Activated naive CD4-positive, alpha-beta T cell treated with anti-CD3 and anti-CD28 coated beads, Interleukin-2, amount 10 ng/mL, durations not matched to agents 7 days and 5 days (primary cell): ENCODE measurements at places on chromosomes 7 and 10.

DNA sequence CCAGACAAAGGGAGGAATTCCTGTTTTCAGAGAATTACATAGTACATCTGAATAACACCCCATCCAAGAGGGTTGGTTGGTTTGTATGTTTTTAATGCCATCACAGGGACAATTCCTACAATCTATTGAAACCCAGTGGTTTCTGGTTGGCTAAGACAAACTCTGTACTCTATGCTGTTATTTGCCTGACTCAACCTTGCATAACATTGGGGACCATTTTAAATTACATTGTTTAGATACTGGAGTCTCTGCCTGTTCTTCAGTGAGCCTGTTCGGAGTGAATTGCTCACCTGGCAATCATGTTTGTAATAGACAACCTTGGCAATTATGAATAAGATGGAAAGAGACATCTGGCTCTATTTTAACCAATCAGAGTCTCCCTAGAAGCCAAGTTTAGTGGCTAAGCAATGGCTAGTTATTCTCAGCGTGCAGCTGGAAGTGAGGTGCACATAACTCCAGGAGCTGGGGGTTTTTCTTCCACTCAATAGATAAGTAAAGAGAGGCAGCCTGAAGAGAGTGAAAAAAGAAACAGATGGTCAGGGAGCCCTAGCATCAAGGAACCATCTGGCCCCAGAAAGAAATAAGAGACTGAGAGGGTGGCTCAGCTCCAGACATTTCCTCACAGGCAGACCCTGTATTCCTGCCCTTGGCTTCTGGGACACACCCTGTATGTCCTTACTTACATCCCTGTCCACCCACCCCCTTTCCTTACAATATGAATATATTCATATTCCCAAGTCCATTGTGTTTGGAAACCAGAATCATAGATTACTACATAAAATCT is 21.2 kb upstream of the SLC35G1 start:
- H3K27ac ChIP-seq = no peak overlapping the region
- H3K36me3 ChIP-seq = no peaks in the 10 kb centered on the region
- H3K27me3 ChIP-seq = peaks cover 11% of the 10 kb centered on the region
- DNase-seq = no peak
- no peak overlapping the region for H3K4me3 ChIP-seq

DNA sequence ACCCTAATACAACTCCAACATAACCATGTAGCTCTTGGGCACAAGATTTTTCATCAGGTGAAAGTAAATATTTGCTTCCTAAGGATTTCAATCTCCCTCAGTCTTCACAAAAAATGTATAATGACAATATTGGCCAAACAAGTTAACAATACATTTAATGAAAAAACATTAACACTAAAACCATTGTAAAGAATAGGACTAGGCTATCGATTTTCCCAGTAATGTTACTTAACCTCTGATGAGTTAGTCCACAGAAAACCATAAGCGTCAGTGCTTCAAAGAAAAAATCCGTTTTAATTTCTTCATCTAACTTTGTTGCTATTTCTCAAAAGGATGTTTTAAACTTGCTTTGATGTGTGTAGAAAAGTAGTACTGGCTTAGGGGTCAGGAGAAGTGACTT is 1.2 kb downstream of the ZNF33B start:
- H3K27me3 ChIP-seq = no peaks in the 10 kb centered on the region
- H3K36me3 ChIP-seq = peaks cover 40% of the 10 kb centered on the region
- H3K4me1 ChIP-seq = peaks cover 50% of the 10 kb centered on the region
- DNase-seq = no peak

DNA sequence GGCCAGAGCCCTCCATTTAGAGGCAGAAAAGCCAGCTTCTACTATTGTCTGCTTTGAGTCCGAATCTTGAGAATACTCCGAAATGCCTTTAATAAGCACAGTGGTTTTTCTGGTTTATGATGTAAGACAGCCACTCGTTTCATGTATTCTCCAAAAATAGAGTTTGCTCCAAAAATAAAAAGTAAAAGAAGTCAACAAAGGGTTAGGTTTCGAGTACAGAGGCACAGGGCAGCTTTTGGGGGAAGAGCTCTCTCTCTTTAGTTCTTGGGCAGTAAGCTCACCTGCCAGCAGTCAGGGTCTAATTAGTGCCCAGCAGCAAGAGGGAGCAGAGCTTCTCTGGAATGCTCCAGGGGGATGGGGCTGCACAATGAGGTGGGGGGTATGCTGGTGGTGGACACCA is 20.2 kb downstream of the CREB3L2 start:
- H3K36me3 ChIP-seq = peaks cover 19% of the 10 kb centered on the region
- no peaks in the 10 kb centered on the region for H3K27me3 ChIP-seq
- no peak overlapping the region for H3K4me3 ChIP-seq
- DNase-seq = no peak
- no peaks in the 10 kb centered on the region for H3K4me1 ChIP-seq
- H3K27ac ChIP-seq = no peak overlapping the region

DNA sequence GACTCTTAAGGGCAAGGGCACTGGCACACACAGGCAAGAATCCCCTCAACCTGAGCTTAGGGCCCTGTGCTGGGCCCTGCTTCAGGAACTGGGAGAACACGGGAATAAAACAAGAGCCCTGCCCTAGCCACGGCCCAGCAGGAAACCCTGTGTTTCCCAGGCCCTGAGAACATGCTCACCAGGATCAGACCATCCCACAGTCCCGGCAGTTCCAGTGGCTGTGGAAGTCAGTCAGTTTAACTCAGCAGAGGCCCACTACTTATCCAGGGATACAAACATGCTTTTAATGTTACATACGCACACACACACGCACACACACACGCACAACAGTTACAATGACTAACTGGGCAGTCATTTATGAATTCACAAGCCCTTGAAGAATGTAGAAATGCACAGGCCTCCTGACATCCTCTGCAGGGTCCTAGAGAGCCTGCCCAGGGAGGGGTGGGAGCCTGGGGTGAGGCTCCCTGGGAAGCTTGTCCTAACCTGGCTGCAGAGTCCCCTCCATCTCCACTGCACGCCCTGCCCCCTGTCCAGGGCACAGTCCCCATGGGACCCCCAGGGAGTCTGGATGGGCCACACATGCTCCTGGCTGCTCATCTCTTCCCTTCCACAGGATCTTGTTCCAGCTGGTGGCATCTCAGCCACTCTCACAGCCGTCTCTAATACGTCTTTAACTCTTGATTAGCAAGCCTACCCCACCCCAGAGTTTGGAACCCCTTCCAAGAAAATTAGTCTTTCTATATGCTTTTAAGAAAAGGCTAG is 97.6 kb downstream of the TCERG1L start:
- H3K36me3 ChIP-seq = no peaks in the 10 kb centered on the region
- no peaks in the 10 kb centered on the region for H3K4me1 ChIP-seq
- DNase-seq = peak; percentile 8
- no peaks in the 10 kb centered on the region for H3K27me3 ChIP-seq

- peaks cover 30% of the 10 kb centered on the region for H3K27me3 ChIP-seq
- no peak for DNase-seq
- H3K27ac ChIP-seq = no peak overlapping the region
- H3K4me1 ChIP-seq = no peaks in the 10 kb centered on the region
- H3K36me3 ChIP-seq = no peaks in the 10 kb centered on the region
Observed at GRCh38 chr10:48681740-48682139, 2.9 kb upstream of the WDFY4 start.

GRCh38 chr7:48114115-48114514 is 25.1 kb downstream of the UPP1 start:
- DNase-seq = no peak
- H3K27ac ChIP-seq = no peak overlapping the region
- H3K36me3 ChIP-seq = peaks cover 11% of the 10 kb centered on the region
- H3K4me3 ChIP-seq = no peak overlapping the region

- H3K36me3 ChIP-seq = no peaks in the 10 kb centered on the region
- no peak overlapping the region for H3K4me3 ChIP-seq
- H3K27me3 ChIP-seq = no peaks in the 10 kb centered on the region
- no peaks in the 10 kb centered on the region for H3K4me1 ChIP-seq
- no peak overlapping the region for H3K27ac ChIP-seq
Observed at GRCh38 chr7:16594061-16594460, 51.5 kb downstream of the ANKMY2 start.

GRCh38 chr10:266974-267425 is 131.7 kb downstream of the ZMYND11 start:
- H3K4me3 ChIP-seq = no peak overlapping the region
- no peak overlapping the region for H3K27ac ChIP-seq
- no peaks in the 10 kb centered on the region for H3K4me1 ChIP-seq
- DNase-seq = no peak

GRCh38 chr10:89837165-89838043 is 136.0 kb downstream of the KIF20B start:
- H3K36me3 ChIP-seq = no peaks in the 10 kb centered on the region
- H3K27ac ChIP-seq = peak overlapping the region; percentile 58
- peak; percentile 55 for DNase-seq
- peak overlapping the region; percentile 71 for H3K4me3 ChIP-seq
- H3K27me3 ChIP-seq = peaks cover 34% of the 10 kb centered on the region

- no peak for DNase-seq
- no peaks in the 10 kb centered on the region for H3K36me3 ChIP-seq
- H3K4me1 ChIP-seq = no peaks in the 10 kb centered on the region
- no peak overlapping the region for H3K4me3 ChIP-seq
- no peak overlapping the region for H3K27ac ChIP-seq
- no peaks in the 10 kb centered on the region for H3K27me3 ChIP-seq
Observed at GRCh38 chr7:122013630-122014029, 130.4 kb downstream of the AASS start.

DNA sequence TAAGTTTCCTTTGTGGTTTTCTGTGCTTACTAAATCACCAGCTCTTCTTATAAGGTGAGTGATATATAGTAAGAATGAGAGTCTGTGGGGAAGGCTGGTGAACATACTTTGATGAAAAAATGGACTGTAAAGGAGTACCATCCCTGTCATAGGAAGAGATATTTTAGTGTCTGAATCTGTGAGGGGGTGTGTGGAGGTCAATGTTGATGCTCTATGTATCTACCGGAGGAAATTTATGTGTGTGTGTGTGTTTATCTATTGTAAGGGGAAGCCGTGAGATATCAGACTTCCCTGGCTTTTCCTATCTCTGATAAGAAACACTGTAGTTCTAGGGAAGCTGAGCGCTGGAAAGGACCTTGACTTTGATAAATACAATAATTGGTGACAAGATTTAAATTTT is 179.0 kb downstream of the PCDH15 start:
- no peaks in the 10 kb centered on the region for H3K27me3 ChIP-seq
- H3K4me1 ChIP-seq = no peaks in the 10 kb centered on the region
- H3K27ac ChIP-seq = no peak overlapping the region
- no peak overlapping the region for H3K4me3 ChIP-seq

- H3K4me1 ChIP-seq = peaks cover 7% of the 10 kb centered on the region
- H3K27ac ChIP-seq = no peak overlapping the region
- H3K27me3 ChIP-seq = peaks cover 3% of the 10 kb centered on the region
- no peak for DNase-seq
- H3K36me3 ChIP-seq = no peaks in the 10 kb centered on the region
Observed at GRCh38 chr7:135553346-135553745, 4.4 kb upstream of the NUP205 start.

DNA sequence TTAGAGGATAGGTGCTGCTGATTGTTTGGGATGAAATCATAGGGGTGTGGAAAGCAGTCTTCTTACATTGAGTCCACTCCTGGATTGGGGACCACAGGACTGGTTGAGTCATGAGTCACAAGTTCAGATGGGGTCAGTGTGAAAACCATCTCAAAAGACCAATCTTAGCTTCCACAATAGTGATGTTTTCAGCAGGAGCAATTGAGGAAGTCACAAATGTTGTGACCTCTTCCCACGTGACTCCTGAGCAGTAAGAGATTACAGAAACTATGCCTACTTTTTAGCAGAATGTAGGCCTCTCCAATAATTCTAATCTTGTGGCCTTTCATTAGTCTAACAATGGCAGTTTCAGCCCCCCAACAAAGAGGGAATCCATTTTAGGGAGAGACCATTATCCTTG is 256.9 kb upstream of the CDC14C start:
- no peak for DNase-seq
- H3K4me1 ChIP-seq = no peaks in the 10 kb centered on the region
- H3K27me3 ChIP-seq = no peaks in the 10 kb centered on the region
- H3K27ac ChIP-seq = no peak overlapping the region
- no peaks in the 10 kb centered on the region for H3K36me3 ChIP-seq

GRCh38 chr7:75987805-75988567 is 6.4 kb downstream of the TMEM120A start:
- H3K4me3 ChIP-seq = no peak overlapping the region
- H3K36me3 ChIP-seq = peaks cover 10% of the 10 kb centered on the region
- DNase-seq = no peak

- no peak overlapping the region for H3K4me3 ChIP-seq
- no peak for DNase-seq
- peaks cover 58% of the 10 kb centered on the region for H3K36me3 ChIP-seq
- H3K4me1 ChIP-seq = peaks cover 33% of the 10 kb centered on the region
- H3K27ac ChIP-seq = no peak overlapping the region
Observed at GRCh38 chr7:131331806-131332205, 4.1 kb downstream of the MKLN1 start.

DNA sequence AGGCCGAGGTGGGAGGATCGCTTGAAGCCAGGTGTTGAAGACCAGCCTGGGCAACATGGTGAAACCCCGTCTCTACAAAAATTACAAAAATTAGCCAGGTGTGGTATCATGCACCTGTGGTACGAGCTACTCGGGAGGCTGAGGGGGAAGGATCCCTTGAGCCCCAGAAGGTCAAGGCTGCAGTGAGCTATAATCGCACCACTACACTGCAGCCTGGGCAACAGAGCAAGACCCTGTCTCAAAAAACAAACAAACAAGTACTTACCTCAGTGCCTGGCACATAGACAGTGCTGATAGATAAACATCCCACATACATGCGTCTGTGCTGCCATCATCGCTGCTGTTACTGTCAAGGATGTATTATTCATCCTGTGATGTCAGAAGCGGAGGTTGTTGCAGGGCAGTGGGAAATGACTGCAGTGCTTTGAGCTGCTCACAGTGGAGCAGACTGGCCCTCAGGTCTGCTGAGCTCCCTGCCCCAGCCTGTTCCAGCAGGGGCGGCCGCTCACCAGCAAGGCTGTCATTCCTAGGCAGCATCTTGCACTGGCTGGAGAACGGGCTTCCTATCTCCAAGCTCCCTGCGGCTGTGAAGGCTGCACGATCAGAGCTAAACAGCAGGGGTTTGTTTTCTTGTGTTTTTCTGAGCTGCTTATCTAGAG is 18.6 kb downstream of the FOXK1 start:
- H3K36me3 ChIP-seq = no peaks in the 10 kb centered on the region
- DNase-seq = no peak
- H3K4me1 ChIP-seq = peaks cover 6% of the 10 kb centered on the region
- no peaks in the 10 kb centered on the region for H3K27me3 ChIP-seq
- H3K27ac ChIP-seq = no peak overlapping the region
- no peak overlapping the region for H3K4me3 ChIP-seq

GRCh38 chr10:18719811-18720210 is 60.6 kb downstream of the ARL5B start:
- DNase-seq = no peak
- H3K27ac ChIP-seq = no peak overlapping the region
- no peaks in the 10 kb centered on the region for H3K4me1 ChIP-seq
- H3K36me3 ChIP-seq = no peaks in the 10 kb centered on the region
- H3K4me3 ChIP-seq = no peak overlapping the region

- peaks cover 33% of the 10 kb centered on the region for H3K4me1 ChIP-seq
- no peak overlapping the region for H3K27ac ChIP-seq
- no peak for DNase-seq
- peaks cover 13% of the 10 kb centered on the region for H3K27me3 ChIP-seq
- H3K4me3 ChIP-seq = peak overlapping the region; percentile 91
- H3K36me3 ChIP-seq = no peaks in the 10 kb centered on the region
Observed at GRCh38 chr7:84195295-84196060, 889 bp upstream of the SEMA3A start.
